Stimulated activated CD8-positive, alpha-beta memory T cell treated with anti-CD3 and anti-CD28 coated beads, Interleukin-7, amount 100 ng/mL, for 1 hour (primary cell): ENCODE measurements at places on chromosomes 7 and 10.

DNA sequence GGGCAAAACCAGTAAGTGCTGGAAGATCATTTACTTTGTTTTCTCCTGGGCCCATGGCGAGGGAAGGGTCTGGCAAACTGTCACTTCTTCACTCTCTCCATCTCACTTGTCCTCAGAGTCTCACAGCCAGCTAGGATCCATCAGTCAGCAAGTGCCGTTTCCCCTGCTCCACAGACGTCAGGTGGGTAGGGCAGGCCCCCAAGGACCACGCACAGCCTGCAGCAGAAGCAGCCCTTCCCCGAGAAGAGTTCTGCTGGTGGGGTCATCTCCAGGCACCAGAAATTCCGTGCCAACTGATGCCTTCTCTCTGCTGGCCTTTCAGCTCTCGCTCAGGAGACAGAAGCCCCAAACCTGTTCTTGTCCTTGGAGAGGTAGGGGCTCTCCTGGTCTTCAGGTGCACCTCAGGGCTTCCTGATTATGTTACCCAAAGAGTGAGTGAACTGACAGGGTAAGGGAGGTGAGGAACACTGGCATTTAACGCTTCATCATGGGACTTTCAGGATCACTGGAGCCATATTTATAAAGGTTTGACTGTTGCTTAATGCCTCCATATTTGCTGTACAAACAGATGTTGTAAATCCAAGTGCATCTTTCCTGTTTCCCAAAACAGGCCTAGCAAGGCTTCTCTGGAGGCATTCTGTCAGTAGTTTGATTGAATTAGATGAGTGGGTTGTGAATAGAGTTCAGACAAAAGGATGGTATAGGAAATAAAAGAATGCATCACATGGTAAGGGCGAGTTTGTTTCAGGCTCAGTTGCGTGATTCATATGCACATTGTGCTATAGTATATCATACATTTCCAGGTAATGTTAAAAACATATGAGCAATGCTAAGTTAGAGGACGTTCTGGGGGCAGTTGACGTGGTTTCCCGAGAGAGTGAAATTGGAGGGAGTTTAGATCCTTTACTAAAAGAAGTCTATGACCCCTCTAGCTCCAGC lies 13.7 kb upstream of the TSPAN15 start:
- DNase-seq, result no peak

DNA sequence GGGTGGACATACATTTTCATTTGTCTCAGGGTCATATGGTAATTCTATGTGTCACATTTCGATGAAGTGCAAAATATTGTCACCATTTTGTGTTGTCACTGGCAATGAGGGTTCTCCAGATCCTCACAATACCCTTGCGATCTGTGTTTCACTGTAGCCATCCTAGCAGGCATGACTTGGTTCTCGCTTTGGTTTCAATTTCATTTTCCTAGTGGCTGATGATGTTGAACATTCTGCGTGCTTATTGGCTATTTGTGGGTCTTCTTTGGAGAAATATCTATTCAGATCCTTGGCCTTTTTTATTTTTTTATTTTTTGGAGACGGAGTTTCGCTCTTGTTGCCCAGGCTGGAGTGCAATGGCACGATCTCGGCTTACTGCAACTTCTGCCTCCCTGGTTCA lies 24.8 kb upstream of the MNX1 start:
- no peak for DNase-seq

- no peak for DNase-seq
These were observed 159.8 kb downstream of the CUX1 start for GRCh38 chr7:101977249-101977648.

DNA sequence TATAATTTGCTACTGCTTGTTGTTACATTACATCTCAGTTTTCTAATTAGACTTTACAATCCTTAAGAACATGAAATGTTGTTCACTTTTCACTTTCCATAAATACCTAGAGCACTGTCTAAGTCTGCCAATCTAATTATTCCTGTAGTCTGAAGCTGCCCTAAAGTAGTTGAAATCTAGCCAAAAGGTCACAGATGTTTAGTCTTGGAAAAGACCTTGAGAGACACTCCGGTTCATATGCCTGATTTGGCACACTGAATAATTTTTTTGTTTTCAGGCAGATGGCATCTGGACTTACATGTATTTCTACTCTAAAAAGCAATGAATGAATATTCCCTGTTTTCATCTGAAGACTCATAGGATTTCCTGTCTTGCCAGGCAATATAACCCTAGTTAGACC lies 359.1 kb downstream of the ANKRD7 start:
- no peak for DNase-seq

GRCh38 chr10:89283936-89284475 lies 17.8 kb upstream of the IFIT2 start:
- DNase-seq, result no peak

DNA sequence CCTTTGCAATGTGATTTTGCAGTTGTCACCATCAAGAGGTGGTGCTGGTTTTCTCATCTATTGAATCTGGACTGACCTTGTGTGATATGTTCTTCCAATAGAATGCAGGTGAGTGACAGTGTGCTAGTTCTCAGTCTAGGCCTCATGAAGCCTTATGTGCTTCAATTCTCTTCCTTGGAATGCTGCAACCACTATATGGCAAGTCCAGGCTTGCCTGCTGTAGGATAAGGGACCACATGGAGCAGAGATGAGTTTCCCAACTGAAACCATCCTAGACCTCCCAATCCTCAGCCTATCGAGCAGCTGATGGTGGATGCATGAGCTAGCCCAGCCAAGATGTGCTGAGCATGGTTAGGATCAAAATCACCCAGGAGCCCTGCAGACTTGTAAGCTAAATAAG lies 32.6 kb upstream of the ARHGAP21 start:
- DNase-seq, result no peak

DNA sequence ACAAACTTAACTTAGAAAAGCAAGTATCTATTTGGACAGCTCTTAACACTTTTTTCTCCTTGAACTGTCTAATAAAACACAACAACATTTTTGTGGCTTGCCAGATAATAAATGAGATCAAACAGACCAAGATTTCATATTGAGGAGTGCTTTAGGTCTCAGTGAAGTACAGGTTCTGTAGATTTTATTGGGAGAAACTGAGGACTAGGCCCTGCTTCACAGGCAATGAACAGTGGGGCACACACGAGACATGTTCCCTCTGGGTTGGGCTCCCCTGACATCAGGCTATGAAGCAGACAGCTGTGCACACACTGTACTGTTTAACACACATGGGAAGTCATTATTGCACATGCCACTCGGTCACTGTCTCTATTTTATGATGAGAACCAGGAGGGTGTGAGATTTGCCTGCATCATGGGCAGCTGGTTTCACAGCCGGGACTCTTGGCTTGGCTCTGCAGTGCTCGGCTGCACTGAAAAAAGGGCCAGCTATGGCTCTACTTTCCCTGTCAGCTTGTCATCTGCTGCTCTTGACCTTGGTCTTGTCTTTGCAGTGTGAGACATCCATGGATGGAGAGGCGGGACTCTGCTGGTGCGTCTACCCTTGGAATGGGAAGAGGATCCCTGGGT lies 4.2 kb downstream of the IGFBP1 start:
- no peak for DNase-seq

DNA sequence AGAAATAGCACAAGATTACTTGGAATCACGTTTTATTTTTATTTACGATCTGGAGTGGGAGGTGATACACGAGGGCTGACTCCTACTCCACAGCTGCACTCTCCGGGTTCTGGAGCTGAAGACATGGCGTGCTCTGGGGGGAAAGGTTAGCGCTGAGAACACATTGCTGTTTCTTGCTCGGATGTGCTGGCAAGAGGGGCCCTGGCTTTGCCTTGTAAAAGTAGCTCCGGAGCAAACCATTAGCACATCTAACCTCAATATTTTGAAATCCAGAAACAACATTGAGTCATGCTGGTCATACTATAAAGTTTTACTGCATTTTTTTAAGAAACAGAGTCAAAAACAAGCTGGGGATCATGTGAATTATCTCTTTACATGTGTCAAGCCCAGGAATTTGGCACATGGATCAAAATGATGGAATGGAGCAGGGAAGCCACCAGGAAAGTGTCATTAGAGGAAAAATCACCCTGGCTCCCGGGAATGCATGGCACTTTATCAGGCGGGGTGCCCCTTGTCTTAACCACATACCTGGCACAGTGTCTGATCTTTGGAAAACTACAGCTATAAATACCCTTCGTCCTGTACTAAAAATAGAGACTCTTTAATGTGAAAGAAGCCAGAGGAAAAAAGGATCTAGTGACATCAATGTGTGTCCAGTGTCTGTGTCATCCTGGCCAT lies 31.6 kb upstream of the LYZL1 start:
- DNase-seq, result no peak

DNA sequence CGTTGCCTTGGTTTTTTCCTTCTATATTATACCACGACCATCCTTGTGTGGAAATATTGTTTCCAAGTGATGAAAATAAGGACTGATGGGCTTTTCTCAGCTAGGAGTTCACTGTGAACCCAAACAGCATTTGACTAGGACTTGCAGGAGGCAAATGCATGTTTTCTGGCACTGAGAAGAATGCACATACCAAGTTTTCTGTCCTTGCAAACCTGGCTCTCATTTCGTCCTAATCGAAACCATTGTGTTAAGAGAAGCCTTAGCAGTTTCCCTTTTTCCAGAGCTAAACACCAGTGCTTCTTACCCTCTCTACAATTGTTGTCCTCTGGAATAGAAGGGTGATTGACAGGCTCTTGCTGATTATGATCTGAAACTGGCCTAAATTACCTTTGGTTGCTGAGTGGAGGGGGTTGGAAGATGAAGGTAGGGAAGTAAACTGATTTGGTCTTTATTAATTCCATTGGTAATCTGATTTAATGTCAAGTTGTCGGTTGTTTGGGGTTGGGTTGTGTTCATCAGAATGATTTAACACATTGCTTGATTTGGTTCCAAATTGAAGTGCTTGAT lies 33.1 kb upstream of the ELMO1 start:
- DNase-seq, result no peak

- DNase-seq, result no peak
These were observed 95.3 kb downstream of the RNF32 start for GRCh38 chr7:156735851-156736250.

DNA sequence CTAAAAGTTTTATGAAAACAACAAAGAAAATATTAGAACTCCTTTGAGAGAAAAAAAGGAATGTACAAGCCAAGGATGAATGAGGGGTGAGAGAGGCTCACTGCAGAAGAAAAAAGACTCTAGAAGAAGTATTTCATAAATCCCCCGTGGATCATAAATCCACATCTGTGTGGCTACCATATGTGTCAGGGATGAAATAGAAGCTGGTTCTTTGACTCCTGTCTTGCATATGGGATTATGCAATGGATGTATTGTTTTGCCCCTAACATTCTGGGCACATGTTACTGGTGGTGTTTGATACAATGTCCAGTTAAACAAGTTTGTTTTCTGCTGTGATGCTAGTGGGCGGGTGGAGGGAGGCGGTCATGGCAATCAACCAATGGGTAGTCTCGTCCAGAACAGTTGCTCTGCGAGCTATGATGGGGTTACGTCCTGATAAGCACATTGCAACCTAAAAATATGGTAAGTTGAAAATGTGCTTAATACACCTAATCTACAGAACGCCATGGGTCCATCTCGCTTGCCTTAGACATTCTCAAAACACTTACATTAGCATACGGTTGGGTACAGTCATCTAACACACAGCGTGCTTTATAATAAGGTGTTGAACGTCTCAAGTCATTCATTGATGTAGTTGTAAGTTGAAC lies 34.1 kb upstream of the PITRM1 start:
- no peak for DNase-seq

GRCh38 chr7:116591202-116592040 lies 66.6 kb downstream of the CAV1 start:
- DNase-seq, result no peak

DNA sequence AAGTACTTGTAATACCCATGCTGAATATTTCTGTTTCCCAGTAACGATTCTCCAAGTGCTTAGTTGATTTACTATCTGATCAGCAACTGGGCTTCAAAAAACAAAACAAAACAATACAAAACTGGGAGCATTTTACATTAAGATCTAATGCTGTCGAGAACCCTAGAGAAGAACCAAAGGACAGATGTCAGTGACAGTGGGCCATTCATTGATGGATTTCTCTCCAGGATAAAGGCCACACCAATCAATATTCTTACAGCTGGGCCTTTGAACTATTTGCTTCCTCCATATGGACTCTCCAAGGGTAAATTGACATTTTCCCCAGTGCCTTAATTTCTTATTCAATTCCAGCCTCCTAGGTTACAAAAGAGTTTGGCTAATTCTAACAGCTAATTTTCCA lies 217.5 kb downstream of the ADAM12 start:
- DNase-seq, result no peak

DNA sequence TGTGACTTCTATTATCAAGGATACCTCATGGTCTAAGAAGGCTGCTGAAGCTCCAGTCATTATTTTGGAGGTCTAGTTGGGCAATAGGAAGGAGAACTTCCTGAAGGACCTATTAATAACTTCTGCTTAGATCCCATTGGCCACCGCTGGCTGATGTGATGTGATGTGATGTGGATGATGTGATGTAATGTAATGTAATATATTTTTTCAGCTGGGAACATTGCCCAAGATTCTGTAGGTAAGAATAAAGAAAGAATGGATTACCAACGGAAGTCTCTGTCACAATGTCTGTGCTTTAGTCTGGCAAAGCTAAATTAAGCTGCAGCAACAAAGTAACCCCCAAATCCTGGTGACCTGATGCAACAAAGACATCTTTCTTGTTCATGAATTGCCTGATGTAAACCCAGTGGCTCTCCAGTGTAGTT lies 233.7 kb downstream of the PTEN start:
- no peak for DNase-seq

DNA sequence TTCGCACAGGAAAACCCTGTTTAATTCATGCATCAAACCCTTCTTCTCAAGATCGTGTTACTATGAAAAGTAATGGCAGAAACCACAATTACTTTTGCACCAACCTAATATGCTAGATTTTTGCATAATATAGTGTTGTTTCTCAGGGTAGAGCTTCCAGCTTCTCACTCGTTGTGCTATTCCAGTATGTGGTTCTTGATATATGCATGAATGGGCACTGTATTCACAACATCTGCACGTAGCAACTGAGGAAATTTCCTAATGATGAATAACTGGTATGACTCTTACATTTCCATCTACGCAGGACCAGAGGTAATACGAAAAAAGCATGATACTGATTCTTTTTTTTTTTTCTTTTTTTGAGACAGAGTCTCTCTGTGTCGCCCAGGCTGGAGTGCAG lies 326.6 kb upstream of the GALNT17 start:
- no peak for DNase-seq

DNA sequence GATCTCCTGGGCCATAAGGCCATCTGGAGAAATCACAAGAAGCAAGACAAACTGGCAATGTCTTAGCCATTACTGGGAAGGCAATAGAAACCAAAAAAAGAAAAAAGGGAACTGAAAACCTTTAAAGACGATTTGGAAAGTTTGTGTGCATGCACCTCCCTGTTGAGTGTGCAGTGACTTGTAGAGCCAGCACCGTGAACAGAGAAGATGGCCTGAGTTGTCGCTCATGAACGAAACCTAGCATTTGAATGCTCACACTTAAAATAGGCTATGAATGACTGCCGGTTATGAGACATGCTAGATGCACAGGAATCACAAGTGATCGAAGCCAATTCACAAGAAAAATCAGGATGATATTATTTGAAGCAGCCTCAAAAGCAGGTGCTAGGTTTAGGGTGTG lies 151.3 kb upstream of the ADO start:
- DNase-seq, result no peak
